Thymus (tissue), 14 donors: ENCODE measurements at places on chromosomes 3 and 15. TPM values are rescaled to one million over a fixed set of nuclear protein-coding genes. Genes with fewer than 3 reads are reported as not detected.

The NANOGP8 gene
- not detected for total RNA-seq

The ERC2 gene
- 0.28 TPM for total RNA-seq

The GOLGA6B gene
- not detected for total RNA-seq

The TMC3 gene
- total RNA-seq: under 0.01 TPM

The ANKRD63 gene
- not detected for total RNA-seq

The RTP3 gene
- total RNA-seq: not detected

The REC114 gene
- total RNA-seq: 0.09 TPM

The SLC22A14 gene
- 0.05 TPM for total RNA-seq
